Suprapubic skin (tissue), 4 donors: ENCODE measurements at places on chromosomes 6 and 20.

GRCh38 chr6:54959820-54960219, 113.2 kb downstream of the FAM83B start:
- DNase-seq, result no peak

DNA sequence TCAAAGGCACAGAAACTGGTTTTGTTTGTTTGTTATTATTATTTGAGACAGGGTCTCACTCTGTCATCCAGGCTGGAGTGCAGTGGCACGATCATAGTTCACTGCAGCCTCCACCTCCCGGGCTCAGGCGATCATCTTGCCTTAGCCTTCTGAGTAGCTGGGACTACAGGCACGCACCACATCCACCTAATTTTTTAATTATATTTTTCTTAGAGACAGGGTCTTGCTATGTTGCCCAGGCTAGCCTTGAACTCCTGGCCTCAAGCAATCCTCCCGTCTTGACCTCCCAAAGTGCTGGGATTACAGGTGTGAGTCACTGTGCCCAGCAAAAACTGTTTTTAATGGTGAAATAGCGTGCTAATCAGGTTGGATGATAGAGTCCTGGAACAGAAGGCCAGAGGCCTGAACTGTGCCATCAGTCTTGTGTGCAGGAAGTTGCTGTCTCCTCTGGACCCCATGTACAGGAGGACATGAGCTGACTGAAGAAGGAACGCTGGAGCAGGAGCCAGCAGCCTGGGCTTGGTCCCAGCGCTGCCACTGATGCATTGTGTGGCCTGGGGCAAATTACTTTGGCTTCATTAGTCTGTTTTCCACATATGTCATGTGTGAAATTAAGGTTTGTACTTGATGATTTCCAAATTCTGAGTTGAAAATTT, 4.9 kb downstream of the TM9SF4 start:
- no peak for DNase-seq

DNA sequence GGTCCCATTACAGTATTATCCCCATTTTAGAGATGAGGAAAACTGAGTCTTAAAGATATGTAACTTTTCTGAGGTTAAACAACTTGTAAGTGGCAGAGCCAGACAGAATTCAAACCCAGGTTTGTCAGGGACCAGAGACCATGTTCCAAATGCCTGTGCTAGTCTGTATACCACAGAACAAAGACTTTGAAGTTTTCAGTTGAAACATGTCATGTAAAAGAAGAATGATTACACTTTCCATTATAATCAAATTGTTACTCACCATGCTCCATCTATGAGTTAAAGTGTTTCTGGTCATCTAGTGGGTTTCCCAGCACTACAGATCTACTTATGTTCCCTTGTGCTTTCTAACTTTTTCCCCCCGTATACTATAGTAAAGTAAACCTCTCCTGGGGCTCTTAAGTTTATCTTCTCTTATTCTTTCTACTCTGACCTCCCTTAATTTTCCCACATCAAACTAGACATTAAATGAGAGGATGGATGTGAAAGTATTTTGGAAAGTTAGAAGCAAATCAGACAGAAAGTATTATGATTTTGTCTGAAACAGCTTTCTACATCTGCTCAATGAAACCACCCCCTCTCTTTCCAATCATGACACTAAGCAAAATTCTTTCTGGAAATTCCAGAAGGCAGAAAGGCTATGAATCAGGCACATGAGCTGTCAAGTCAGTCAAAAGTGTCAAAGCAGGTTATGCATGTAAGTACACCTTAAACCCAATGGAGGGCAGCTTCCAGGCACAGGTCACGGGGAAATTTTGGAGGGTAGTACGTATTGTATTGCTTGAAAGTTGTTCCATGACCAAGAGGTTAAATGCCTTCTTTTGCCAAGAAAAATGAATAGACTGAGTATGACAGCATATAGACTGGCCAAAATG, 132.7 kb upstream of the MAP3K7 start:
- DNase-seq, result no peak

DNA sequence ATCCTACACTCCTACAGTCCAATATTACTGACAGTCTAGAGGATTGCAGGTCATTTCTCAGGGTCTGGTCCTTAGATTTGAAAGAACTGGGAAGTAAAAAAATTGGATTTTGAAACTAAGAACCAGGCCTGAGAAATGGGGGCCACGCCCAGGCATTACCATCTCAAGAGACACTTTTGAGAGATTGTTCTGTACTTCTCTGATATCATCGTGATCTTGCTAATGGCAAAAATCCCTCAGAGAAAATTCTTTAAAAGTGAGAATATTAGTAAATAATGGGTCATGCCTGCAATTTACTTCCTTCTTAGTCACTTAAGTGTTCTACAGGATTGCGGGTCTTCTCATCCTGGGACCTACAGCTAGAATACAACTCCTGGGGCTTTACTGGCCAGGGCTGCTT, 42.0 kb upstream of the HIVEP1 start:
- no peak for DNase-seq

- DNase-seq, result no peak
These were observed 54.2 kb upstream of the MAFB start for GRCh38 chr20:40743141-40743775.

- no peak for DNase-seq
These were observed 161.0 kb downstream of the AIG1 start for GRCh38 chr6:143221698-143222097.
